ENCODE measurements at places on chromosomes 3 and 15.

- DNase-seq, result no peak
Observed at GRCh38 chr3:185399737-185400667, 37.1 kb downstream of the MAP3K13 start.

DNA sequence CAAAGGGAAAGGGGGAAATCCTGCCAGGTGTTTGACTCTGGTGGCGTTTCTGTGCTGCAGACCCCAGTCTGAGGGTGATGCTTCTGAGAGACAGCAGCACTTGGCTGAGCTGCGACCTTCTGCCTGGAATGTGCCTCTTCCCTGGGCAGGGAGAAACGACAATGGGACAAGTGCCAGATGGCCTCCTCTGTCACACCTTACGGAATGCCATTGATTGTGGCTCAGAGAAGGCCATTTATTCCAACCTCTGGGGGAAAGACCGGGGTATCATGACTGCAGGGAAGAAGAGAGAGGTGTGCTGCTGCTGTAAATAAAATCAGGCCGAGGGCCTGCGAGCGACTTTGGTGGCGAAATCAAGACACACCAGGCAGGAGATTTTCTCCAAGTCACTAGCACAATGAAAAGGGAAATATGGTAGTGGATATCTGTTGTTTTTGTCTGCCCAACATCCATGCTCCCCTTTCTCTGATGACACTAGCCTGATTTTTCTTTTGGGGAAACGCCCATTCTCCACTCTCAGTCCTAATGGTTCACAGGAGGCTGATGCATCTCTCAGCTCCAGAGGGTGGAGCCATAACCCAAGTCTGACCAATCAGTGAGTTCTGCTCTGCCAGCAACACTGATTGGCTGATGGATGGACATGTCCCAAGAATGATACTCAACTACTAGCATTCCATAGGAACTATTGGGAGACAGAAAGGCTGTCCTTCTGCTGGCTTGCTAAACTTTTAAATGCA, 336.1 kb downstream of the FOXP1 start:
- peak; percentile 24 for DNase-seq

DNA sequence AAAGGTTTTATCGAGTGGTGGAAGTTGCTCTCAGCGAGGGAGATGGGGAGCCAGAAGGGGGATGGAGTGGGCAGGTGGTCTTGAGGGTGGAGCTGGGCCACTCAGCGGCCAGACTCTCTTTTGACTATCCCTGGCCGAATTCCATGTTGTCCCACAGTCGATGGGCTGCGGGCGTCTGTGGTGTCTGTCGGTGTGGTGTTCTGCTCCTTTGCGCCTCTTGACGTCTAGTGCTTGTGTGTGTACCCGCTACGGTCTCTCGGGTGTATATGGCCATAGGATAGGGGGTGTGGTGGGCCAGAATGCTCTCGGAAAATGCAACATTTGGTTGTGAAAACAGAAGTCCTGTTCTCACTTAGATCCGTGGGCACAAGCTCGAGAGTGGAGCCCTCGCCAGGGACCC, 297.0 kb downstream of the CGGBP1 start:
- DNase-seq, result no peak

DNA sequence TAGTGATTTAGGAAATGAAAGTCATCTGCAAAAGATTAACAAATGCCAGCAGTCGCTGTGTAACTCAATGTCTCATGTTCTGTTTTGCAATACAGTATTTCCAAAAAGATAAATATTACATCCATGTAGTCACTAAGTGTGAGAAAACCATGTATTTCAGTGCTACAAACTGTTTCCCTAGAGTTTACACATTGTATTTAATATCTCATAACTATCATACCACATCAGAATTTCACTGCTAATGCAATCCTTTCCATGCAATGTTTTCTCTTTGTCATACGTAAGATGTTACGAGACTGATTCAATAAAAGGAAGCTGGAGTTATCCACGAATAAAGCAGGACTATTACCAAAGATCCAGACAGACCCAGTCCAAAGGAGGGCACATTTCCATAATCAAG, 269.4 kb downstream of the GBE1 start:
- DNase-seq, result no peak

- no peak for DNase-seq
Observed at GRCh38 chr3:184351511-184352148, 9.8 kb downstream of the CLCN2 start.

- no peak for DNase-seq
Observed at GRCh38 chr15:91946075-91946474, 92.6 kb downstream of the SLCO3A1 start.

GRCh38 chr15:59191855-59192237, 14.8 kb upstream of the LDHAL6B start:
- no peak for DNase-seq

DNA sequence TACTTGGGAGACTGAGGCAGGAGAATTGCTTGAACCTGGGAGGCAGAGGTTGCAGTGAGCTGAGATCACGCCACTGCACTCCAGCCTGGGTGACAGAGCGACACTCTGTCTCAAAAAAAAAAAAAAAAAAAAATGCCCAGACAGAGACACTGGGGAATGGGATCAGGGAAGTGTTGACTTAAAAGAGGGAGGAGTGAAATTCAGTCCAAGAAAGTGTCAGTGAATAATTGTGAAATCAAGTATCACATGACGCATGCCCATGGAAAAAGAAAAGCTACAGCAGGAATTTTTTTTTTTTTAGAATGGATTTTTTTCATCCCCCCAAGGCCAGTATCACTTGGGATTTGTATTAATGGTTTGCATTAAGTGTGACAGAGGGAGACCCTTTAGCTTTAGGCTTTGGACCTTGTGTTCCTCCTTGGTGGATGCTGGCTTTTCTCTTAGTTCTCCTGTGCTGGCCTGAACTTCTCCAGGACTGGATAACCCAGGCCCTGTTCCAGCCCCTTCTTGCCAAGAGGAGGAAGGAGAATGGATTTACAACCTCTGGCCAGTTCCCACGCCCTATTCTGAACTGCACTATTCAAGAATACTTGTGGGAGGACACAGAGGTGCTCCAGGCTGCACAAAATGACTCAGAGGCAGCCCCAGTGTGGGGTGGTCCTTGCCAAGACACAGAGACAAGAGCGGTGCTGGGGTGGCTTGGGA, 36.7 kb upstream of the ZNF774 start:
- DNase-seq, result no peak

- no peak for DNase-seq
Observed at GRCh38 chr3:127667119-127667681, 5.6 kb upstream of the ABTB1 start.

- DNase-seq, result no peak
Observed at GRCh38 chr3:11803977-11804892, 42.5 kb downstream of the TAMM41 start.

DNA sequence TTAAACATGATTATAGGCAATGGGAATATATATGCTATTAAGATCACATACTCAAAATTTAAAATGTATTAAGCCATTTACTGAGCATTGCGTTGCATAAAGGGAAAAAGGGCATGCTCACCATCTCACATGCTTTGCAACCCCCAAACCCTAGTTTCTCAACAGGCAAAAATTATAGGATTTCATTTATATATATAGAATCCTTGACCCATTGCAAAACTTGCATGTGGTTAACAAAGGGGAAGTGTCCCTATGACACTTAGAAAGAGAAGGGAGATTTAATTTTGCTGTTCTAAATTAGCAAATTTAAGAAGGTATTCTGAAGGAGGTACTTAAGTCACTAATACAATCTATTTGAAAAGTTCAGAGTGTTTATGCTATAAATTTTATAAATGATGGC, 837.8 kb downstream of the DIPK2A start:
- DNase-seq, result no peak

DNA sequence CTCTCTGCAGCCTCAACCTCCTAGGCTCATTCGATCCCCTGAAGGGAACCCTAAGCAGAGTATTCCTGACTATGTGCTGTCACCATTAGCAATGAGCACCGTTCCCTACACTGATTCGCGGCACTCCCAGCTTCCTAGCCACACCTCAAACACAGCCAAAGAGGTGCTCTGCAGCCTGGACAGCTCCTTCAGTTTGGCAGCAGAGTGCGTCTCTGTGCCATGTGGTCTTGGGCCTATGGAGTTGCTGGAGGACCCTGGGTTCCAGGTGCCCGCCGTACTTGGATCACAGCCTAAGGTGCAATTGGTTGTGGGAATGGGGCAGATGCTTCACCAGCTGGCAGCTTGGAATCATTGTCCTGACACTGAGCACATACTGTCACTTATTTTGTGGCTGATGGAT, 17.3 kb upstream of the IL12A start:
- DNase-seq, result no peak

DNA sequence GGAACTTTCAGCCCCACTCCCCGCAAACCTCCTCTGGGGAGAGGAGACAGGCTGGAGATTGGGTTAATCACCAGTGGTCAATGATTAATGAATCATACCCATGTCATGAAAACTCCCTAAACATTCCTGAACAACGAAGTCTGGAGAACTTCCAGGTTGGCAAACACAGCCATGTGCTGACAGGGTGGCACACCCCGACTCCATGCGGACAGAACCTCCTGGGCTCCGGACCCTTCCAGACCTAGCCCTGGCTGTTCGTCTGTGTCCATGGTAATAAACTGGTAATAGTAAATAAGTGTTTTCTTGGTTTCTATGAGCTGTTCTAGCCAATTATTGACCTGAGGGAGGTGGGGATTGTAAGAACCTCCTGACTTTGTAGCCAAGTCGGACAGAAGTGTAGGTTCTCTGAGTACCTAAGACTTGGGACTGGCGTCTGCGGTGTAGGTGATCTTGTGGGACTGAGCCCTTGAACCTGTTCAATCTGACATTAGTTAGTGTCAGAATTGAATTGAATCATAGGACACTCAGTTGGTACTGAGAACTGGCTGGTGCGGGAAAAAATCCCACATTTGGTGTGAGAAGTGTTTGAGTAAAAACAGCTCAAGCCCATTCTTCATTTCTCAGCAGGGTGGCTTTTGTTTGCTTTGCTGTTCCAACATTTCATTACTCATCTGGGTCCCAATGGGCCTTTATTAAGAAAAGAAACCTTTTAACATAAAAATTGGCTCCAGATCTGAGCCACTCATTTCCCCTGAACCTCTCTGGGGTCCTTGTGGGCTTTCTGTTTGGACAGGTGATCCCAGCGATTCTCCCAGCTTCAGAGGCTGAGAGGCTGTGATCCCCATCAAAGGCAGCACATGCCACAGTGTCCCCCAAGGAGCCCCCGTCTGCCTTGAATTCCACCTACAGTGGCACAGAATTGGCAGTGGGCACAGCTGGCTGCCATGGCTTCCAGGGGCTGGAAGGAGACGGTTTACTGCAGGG, 151.0 kb downstream of the TJP1 start:
- no peak for DNase-seq

DNA sequence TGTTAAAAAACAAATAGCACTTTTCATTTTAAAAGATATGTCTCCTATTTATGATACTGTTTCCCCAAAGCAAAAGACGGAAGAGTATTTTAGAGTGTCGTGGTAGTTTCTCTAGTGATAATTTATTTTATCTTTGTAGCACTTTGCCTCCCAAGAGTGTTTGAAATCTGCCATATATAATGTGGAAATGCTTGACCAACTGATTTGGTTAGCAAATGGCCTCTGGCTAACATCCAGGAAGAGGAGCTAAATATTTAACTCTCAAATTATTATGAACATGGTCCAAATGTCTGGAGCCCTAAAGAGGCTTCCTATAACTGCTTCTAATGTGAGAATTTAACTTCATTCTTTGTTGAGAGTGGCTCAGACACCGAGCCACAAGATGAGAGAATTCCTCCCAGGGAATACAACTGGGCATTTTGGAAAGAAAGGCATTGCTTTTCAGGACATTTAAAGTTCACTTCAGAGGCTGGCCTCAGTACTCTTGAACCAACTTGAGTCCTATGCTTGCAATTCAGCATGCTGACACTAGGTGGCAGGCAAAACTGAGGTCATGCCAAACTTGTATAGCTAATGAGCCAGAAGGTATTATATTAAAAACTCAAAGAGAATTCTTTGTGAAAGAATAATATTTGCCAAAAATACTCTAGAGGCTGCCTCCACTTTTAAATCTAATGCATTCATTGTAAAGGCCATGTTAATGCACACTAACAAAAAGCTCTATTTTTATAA, 104.5 kb downstream of the RARB start:
- peak; percentile 68 for DNase-seq

- no peak for DNase-seq
Observed at GRCh38 chr3:81380234-81380633, 381.2 kb downstream of the GBE1 start.

GRCh38 chr15:63364399-63365272, 17.0 kb downstream of the CA12 start:
- no peak for DNase-seq

DNA sequence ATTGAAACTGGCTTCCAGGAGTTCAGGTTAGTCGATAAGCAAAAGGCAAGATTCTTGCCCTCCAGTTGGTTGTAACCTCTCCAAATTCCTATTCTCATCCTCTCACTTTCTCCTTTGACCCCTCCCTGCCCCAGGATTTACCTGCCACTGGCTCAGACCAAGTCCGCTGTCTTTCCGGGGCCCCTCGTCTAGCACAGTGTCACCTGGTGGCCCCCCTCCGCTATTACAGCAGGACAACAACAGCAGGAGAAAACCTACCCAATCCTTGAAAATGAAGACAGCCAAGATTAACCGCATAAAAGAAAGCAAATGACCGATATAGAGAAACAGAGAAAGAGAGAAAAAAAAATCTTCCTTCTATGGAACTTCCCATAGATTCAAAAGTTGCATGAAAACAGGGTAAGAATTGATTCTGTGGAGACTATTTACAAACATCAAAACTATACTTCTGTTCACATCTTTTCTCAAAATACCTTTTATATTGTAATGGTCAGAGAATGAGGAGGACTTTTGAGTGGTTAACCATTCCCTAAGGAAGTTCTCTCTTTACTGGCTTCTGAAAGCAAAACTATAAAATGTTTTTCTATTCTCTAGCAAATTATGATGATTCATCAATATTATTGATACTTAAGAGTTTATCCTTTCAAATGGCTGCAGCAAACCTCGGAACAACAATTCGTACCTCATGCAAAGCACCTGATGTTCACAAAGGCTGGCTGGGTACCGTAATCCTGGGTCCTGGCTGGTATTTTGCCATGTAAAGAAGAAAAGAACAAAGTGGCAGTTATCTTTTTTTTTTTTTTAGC, 10.0 kb upstream of the ST8SIA2 start:
- peak; percentile 62 for DNase-seq

- DNase-seq, result no peak
Observed at GRCh38 chr3:184663356-184663755, 48.5 kb downstream of the MAGEF1 start.

- DNase-seq, result no peak
Observed at GRCh38 chr3:142863010-142863817, 25.7 kb downstream of the PCOLCE2 start.

- DNase-seq, result no peak
Observed at GRCh38 chr3:197174927-197175326, 123.5 kb downstream of the DLG1 start.

- no peak for DNase-seq
Observed at GRCh38 chr3:52792961-52793695, 1.5 kb upstream of the ITIH3 start.

DNA sequence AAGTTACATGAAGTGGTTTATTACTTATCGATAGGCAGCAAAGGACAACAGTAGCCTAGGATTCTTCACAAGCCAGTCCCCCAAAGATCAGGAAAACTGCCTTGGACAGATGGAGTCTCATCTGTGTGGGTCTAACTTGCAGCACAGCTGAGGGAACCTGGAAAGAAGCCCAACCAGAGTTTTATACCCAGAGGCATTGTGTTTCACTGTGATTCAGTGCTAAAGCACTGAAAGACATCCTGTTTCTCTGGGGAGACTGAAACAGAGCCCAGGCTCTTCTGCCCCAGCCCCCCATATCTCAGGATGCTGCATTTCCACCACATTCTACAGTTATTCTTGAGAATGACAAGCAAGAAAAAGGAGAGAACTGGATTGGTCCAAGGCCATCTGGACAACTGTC, 48.2 kb upstream of the PYDC2 start:
- no peak for DNase-seq
